ENCODE measurements at places on chromosomes 7 and 10. TPM values are rescaled to one million over a fixed set of nuclear protein-coding genes. Genes with fewer than 3 reads are reported as not detected.

- H3K4me1 ChIP-seq, result no peaks in the 10 kb centered on the region
- peaks cover 11% of the 10 kb centered on the region for H3K27me3 ChIP-seq
- no peak for DNase-seq
- no peaks in the 10 kb centered on the region for H3K36me3 ChIP-seq
- no peak overlapping the region for H3K4me3 ChIP-seq
- no peak overlapping the region for H3K27ac ChIP-seq
These were observed 125.3 kb downstream of the SORCS3 start for GRCh38 chr10:104766341-104766740.

DNA sequence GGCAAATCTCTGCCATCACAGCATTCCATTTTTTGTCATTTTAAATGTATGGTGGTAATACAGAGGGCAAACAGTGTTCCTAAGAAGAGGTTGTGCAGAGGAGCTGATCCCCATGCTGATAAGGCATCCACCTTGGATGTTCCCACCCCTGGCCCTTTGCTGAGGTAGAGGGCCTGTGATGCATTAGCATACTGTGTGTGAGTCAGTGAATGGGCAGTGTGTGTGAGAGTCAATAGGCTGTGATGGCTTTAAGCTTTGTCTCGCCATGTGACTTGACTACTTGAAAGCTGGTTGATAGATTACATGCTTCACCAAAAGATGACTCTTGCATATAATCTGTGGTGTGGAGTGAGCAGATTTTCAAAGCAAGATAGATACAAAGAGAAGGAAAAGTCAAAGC, 81.3 kb downstream of the INSYN2A start:
- no peak overlapping the region for H3K27ac ChIP-seq
- H3K27me3 ChIP-seq, result peaks cover 8% of the 10 kb centered on the region
- H3K4me3 ChIP-seq, result no peak overlapping the region
- no peaks in the 10 kb centered on the region for H3K4me1 ChIP-seq
- H3K36me3 ChIP-seq, result no peaks in the 10 kb centered on the region

DNA sequence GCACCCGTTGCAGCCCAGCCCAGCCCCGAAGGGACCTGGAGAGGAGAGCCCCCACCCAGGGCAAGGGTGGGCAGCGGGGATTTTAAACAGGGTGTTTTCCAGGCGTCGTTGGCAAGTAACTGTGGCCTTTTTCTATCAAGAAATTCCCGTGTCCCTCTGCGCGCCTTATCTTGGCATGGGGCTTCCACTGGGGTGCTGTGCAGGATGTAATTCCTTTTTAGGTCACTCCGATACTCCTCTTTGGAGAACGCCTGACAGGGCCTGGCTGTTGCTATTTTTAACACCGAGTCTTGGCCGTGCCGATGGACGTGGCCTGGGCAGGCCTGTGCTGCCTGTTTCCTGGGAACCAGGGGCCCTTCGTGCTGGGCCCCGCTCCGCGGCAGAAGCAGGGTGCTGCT, 93.8 kb downstream of the INPP5A start:
- no peak overlapping the region for H3K4me3 ChIP-seq
- peaks cover 32% of the 10 kb centered on the region for H3K4me1 ChIP-seq
- H3K27ac ChIP-seq, result no peak overlapping the region
- no peaks in the 10 kb centered on the region for H3K27me3 ChIP-seq

GRCh38 chr7:12719141-12719919, 31.9 kb downstream of the ARL4A start:
- peak overlapping the region; percentile 82 for H3K27ac ChIP-seq
- H3K4me3 ChIP-seq, result peak overlapping the region; percentile 42
- H3K4me1 ChIP-seq, result peaks cover 40% of the 10 kb centered on the region
- no peaks in the 10 kb centered on the region for H3K36me3 ChIP-seq
- DNase-seq, result no peak

DNA sequence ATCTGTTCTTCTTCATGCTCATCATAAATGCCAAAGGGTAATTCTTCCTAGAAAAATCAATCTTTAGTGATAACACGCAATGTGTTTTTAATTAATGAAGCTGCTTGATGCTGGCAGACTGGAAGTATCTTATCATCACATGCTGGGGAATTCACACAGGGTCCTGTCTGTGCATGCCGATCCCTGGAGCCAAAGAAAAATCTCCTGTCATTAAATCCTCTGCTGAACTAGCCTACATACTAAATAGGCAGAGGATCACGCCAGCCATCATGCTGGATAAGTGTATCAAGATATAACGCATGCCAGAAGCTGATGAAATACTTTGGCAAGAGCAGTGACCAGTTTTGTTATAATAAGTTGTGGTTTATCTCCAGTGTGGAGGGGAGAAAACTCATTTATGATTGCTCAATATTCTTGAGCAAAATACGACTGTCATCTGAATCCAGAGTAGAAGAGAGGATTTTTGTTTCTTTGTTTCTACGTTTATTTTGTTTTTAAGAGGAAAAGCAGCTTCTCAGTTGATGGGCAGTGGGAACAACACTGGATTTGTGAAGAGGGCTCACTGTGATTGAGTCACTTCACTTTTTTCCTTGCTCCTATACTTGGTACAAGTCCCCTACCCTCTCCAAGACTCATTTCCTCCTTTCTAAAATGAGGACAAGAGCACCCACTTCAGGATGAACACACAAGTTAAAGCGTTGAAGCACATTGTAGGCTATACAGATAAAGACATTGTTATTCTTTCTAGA, 649.1 kb downstream of the TNS3 start:
- no peaks in the 10 kb centered on the region for H3K4me1 ChIP-seq
- no peaks in the 10 kb centered on the region for H3K27me3 ChIP-seq
- no peak for DNase-seq
- no peak overlapping the region for H3K4me3 ChIP-seq

Gene SH2D4B
- total RNA-seq, result 0.08 TPM

DNA sequence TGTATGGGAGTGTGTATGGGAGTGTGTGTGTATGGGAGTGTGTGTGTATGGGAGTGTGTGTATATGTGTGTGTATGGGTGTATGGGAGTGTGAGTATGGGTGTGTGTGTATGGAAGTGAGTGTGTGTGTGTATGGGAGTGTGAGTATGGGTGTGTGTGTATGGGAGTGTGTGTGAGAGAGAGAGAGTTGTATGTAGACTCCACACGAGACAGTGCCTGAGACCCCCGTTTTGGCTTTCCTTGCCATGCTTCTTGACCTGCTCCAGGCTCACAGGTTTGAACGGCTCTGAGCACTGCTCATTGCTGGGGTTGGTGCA, 49.7 kb downstream of the COL17A1 start:
- H3K27me3 ChIP-seq, result no peaks in the 10 kb centered on the region
- DNase-seq, result no peak
- no peaks in the 10 kb centered on the region for H3K4me1 ChIP-seq
- no peaks in the 10 kb centered on the region for H3K36me3 ChIP-seq
- H3K4me3 ChIP-seq, result no peak overlapping the region
- H3K27ac ChIP-seq, result no peak overlapping the region

DNA sequence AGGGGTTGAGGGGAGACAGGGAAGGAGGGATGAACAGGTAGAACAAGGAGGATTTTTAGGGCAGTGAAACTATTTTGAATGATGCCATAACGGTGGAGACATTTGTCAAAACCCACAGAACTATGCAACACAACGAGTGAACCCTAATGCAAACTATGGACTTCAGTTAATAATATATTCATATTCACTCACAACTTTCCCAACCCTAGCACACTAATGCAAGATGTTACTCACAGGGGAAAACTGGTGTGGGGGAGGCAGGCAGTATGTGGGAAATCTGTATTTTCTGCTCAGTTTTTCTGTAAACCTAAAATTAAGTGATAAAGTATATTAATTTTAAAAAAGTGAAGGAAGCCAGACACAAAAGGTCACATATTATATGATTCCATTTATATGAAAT, 17.3 kb downstream of the GNA12 start:
- peaks cover 24% of the 10 kb centered on the region for H3K4me1 ChIP-seq
- no peaks in the 10 kb centered on the region for H3K27me3 ChIP-seq
- no peak overlapping the region for H3K4me3 ChIP-seq
- DNase-seq, result no peak

GRCh38 chr7:114966156-114966555, 44.3 kb downstream of the MDFIC start:
- peaks cover 36% of the 10 kb centered on the region for H3K36me3 ChIP-seq
- DNase-seq, result no peak
- H3K4me1 ChIP-seq, result peaks cover 37% of the 10 kb centered on the region
- no peaks in the 10 kb centered on the region for H3K27me3 ChIP-seq
- no peak overlapping the region for H3K4me3 ChIP-seq

GRCh38 chr7:71303566-71303965, 171.6 kb downstream of the GALNT17 start:
- no peaks in the 10 kb centered on the region for H3K4me1 ChIP-seq
- no peak overlapping the region for H3K27ac ChIP-seq
- no peak overlapping the region for H3K4me3 ChIP-seq
- H3K27me3 ChIP-seq, result no peaks in the 10 kb centered on the region
- no peak for DNase-seq
- H3K36me3 ChIP-seq, result no peaks in the 10 kb centered on the region

- H3K27ac ChIP-seq, result peak overlapping the region; percentile 95
- H3K4me3 ChIP-seq, result peak overlapping the region; percentile 71
- no peak for DNase-seq
- no peaks in the 10 kb centered on the region for H3K27me3 ChIP-seq
- peaks cover 29% of the 10 kb centered on the region for H3K4me1 ChIP-seq
These were observed 2.9 kb downstream of the TECPR1 start for GRCh38 chr7:98249106-98249505.

Gene CYP3A4
- not detected for total RNA-seq

Gene EEPD1
- total RNA-seq, result 0.82 TPM

Gene SDK1
- 0.54 TPM for total RNA-seq

Gene CALD1
- total RNA-seq, result 1.1 TPM

- peaks cover 13% of the 10 kb centered on the region for H3K36me3 ChIP-seq
- peaks cover 44% of the 10 kb centered on the region for H3K27me3 ChIP-seq
- H3K4me1 ChIP-seq, result peaks cover 9% of the 10 kb centered on the region
- no peak within 1 kb of the TSS for H3K4me3 ChIP-seq
- no peak within 1 kb of the TSS for H3K27ac ChIP-seq
These were observed at the start of gene CYP26C1 for GRCh38 chr10:93059975-93060886. CYP26C1 (plus strand) TSS chr10:93060798; CDS start chr10:93061264, 466 bp downstream.

DNA sequence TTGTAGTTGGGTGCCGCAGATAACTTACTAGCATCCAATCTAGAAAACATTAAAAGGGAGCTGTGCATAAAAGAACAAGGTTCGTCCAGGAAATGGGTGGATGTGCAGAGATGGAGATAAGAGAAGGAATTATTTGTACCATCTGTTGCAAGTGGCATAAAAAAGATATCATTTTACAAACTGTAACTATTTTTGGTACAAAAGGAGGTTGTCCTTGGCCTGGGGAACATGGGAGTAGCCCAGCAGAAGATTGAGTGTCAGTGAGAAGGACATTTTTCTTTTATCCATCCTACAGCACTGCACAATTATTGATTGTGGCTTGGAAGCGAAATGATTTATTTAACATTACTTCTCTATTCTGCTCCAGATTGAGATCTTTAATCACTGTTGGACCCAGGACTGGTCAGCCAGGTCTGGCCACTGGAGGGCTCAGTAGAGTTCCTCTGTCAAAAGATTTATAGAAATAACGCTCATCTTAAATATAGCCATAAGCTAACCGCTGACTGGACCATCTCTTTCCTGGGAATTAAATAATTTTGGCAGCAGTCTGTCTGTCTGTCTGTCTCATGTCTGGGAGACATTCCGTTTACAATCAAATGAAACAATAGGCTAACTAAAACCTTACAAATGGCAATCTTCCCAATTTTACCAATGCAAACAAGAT, 254.1 kb downstream of the KIAA1217 start:
- no peak overlapping the region for H3K27ac ChIP-seq
- no peak for DNase-seq
- peaks cover 31% of the 10 kb centered on the region for H3K27me3 ChIP-seq
- no peak overlapping the region for H3K4me3 ChIP-seq
- H3K4me1 ChIP-seq, result peaks cover 30% of the 10 kb centered on the region

GRCh38 chr7:26397796-26398426, 106.2 kb downstream of the SNX10 start:
- DNase-seq, result peak; percentile 44
- H3K4me1 ChIP-seq, result peaks cover 15% of the 10 kb centered on the region
- H3K36me3 ChIP-seq, result no peaks in the 10 kb centered on the region
- peak overlapping the region; percentile 73 for H3K4me3 ChIP-seq

DNA sequence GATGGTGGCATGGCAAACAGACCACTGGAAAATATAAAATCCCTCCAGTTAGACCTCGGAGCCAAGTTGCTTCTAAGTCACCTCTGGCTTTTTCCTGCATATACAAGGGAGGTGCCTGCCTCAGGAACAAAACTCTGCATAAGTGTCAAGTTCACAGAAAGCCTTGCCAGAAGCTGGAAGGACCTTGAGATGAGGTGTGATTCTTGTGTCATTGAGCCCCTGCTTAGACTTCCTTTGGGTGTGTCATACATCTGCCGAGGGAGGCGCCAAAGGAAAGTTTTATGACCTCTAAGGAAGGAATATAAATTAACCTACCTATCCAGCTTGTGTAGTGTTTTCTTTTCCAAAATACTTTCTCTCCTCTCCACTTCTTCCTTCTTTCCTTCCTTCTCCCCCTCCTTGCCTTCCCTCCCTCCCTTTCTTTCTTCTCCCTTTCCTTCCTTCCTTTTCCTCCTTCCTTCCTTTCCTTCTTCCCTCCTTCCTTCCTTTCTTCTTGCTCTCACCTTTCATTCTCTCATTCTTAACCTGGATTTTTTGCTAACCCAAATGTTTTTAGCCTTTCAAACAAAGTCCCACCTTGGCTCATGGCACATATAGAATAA, 75.2 kb downstream of the TRIL start:
- DNase-seq, result no peak
- H3K27ac ChIP-seq, result no peak overlapping the region
- no peaks in the 10 kb centered on the region for H3K4me1 ChIP-seq
- peaks cover 51% of the 10 kb centered on the region for H3K27me3 ChIP-seq

DNA sequence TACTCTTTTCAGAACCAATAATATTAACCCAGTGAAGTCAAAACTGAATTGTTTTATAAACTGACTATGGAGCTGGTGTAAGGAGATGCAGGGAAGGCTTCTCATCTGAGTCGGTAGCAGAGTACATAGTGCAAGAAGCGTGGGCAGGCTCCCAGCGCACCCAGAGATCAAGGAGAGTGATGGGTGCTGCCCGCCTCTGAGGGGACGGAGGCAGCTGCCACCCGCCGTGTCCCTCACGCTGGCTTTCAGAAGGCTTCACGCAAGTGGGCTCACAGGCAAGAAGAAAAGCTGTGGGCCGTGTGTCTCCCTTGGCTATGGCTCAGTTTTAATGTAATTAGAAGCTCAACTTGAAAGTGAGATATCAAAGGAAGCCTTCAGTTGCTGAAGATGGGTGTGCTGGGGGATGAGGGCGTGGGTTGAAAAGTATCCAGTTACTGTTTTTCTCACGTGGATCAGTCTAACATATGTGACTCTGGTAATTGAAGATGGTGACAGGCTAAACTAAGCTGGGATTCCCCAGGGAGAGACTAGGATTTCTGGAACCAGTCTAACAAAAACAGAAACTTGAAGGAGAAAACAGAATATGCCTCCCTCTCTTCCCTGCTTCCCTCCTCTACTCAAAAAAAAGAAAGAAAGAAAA, 159.9 kb downstream of the MGMT start:
- H3K4me1 ChIP-seq, result peaks cover 6% of the 10 kb centered on the region
- peaks cover 39% of the 10 kb centered on the region for H3K36me3 ChIP-seq

Gene GPR85
- total RNA-seq, result not detected

Gene PTEN
- 50.8 TPM for total RNA-seq

Gene ACSM6
- total RNA-seq, result not detected
